ENCODE measurements at places on chromosomes 12 and 14.

DNA sequence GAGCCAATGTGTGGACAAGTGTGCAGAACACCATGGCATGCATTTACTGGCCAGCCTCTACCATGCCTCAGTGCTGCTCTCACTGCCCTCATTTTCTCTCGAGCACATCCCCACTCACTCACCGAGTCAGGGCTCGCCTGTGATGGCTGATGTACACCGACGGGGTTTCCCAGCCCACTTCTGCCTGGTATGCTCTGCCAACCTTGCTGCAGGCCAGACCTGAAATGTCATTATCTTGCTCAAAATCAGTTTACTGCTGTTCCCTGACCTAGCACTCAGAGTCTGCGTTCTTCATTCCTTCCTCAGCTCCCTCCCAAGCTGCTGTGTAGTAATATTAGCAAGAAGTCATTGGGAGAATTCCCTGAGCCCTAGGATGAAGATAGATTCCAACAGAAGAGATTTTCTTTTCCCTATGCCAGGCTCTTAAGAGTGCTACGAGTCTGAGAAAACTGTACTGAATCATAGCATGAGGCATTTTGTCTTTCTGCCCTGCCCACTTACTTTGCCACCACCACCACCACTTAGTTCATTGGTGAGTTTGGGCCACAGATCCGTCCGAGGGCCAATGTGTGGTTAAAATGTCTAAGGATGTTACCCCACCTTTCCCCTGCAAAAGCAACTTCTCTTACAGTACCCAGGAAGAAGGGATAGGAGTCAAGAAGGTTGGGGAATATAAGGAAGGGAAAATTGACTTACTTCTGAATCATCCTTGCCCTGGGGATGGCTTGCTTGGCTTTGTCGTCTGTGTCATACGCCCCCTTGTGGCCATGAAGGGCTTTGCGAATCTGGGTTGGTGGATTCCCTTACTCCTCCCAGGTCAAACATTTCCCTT is 51.0 kb downstream of the BMAL2 start:
- no peaks in the 10 kb centered on the region for H3K36me3 ChIP-seq
- peaks cover 8% of the 10 kb centered on the region for H3K27me3 ChIP-seq
- no peaks in the 10 kb centered on the region for H3K4me1 ChIP-seq
- no peak overlapping the region for H3K4me3 ChIP-seq
- DNase-seq: peak; percentile 21

DNA sequence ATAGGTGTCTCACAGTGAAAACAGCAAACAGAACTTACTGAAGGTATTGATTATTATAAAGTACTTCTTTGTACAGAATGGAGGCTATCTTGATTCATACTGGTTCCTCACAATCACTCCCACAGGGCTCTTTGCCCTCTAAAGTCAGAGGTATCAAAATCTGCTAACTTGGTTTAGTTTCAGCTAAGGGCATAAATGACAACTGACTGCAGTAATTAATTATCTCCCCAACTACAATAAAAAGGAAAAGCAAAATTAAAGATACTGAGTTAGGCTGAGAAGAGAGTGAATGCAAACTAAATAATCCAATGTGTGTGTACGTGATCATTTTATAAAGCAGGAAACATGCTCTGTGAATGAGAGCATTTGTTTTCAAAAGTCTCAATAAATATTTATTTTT is 338.7 kb downstream of the ACSS3 start:
- H3K4me3 ChIP-seq: no peak overlapping the region
- no peaks in the 10 kb centered on the region for H3K27me3 ChIP-seq
- DNase-seq: no peak
- H3K4me1 ChIP-seq: no peaks in the 10 kb centered on the region
- H3K27ac ChIP-seq: no peak overlapping the region
- no peaks in the 10 kb centered on the region for H3K36me3 ChIP-seq

- H3K4me3 ChIP-seq: no peak overlapping the region
- no peaks in the 10 kb centered on the region for H3K36me3 ChIP-seq
- no peaks in the 10 kb centered on the region for H3K27me3 ChIP-seq
- no peak overlapping the region for H3K27ac ChIP-seq
- no peaks in the 10 kb centered on the region for H3K4me1 ChIP-seq
- no peak for DNase-seq
Measured at GRCh38 chr12:50390316-50390741, 6.1 kb downstream of the FAM186A start.

- H3K4me3 ChIP-seq: no peak overlapping the region
- no peaks in the 10 kb centered on the region for H3K27me3 ChIP-seq
- peaks cover 34% of the 10 kb centered on the region for H3K4me1 ChIP-seq
- no peak for DNase-seq
- H3K27ac ChIP-seq: no peak overlapping the region
Measured at GRCh38 chr12:91986084-91986483, 159.6 kb downstream of the BTG1 start.

GRCh38 chr14:33747749-33748148 is 203.1 kb downstream of the EGLN3 start:
- no peaks in the 10 kb centered on the region for H3K27me3 ChIP-seq
- no peak for DNase-seq
- H3K4me3 ChIP-seq: no peak overlapping the region
- H3K36me3 ChIP-seq: no peaks in the 10 kb centered on the region
- no peaks in the 10 kb centered on the region for H3K4me1 ChIP-seq

DNA sequence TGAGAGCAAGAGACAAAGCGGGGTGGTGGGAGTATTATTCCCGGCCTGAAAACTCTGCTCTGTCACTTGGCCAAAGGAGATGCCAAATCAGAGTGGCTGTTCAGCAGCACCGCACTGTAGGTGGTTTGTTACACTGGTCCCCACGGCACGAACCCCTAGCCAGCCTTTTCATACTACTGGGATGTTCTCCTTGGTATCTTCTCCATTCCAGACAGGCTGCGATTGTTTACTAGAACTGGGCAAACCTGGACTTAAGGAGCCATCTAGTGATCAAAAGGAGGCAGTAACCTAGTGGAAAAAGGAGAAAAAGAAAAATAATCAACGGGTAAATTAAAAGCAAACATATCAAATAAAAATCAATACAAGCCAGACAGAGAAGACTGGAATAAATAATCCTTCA is 58.9 kb upstream of the TMTC2 start:
- no peak overlapping the region for H3K27ac ChIP-seq
- no peak for DNase-seq
- H3K4me1 ChIP-seq: no peaks in the 10 kb centered on the region
- no peaks in the 10 kb centered on the region for H3K27me3 ChIP-seq

DNA sequence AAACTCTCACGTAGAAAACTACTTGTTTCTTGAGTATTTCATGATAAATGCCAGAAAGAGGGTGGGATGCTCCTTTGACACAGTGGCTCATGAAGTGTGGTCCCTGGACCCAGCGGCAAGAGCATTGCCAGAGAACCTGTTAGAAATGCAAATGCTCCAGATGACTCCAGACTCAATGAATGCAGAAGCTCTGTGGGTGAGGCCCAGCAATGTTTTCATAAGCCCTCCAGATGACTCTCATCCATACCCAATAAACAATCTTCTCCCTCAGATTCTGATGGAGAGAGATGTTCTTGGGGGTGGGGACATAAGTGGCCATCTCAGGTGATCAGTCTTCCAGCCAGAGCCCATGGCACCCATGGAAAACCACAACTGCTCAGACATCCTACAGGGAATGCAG is 88.9 kb downstream of the SMOC1 start:
- no peak overlapping the region for H3K4me3 ChIP-seq
- peaks cover 48% of the 10 kb centered on the region for H3K27me3 ChIP-seq
- H3K36me3 ChIP-seq: no peaks in the 10 kb centered on the region
- no peak overlapping the region for H3K27ac ChIP-seq
- DNase-seq: no peak

- DNase-seq: no peak
- no peaks in the 10 kb centered on the region for H3K27me3 ChIP-seq
- H3K4me1 ChIP-seq: peaks cover 40% of the 10 kb centered on the region
- H3K4me3 ChIP-seq: peak overlapping the region; percentile 86
Measured at GRCh38 chr12:6494258-6494743, 399 bp downstream of the NCAPD2 start.

GRCh38 chr14:50821510-50822464 is 9.2 kb downstream of the NIN start:
- H3K4me1 ChIP-seq: peaks cover 86% of the 10 kb centered on the region
- H3K4me3 ChIP-seq: peak overlapping the region; percentile 74
- peak; percentile 71 for DNase-seq
- peaks cover 25% of the 10 kb centered on the region for H3K36me3 ChIP-seq
- H3K27me3 ChIP-seq: no peaks in the 10 kb centered on the region

GRCh38 chr12:109617491-109617890 is 43.9 kb downstream of the MVK start:
- no peak overlapping the region for H3K4me3 ChIP-seq
- DNase-seq: no peak
- H3K27ac ChIP-seq: peak overlapping the region; percentile 75
- no peaks in the 10 kb centered on the region for H3K36me3 ChIP-seq

DNA sequence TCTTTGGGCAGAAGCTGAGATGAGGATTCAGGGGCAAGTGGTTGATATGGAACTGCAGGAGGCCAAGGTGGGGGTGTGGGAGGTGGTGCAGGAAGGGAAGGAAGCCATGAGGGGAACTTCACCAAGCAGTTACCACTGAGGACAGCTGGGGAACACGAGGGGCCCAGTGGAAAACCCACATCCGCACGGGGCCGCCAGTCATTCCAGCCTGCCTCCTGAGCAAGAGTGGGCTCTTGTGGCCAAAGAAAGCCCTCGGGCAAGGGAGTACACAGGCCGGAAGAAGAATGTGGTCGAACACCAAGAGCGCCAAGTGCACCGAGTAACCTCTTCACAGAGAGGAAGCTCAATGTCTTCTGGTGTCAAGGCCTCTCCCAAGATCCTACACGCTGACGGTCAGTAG is 252.2 kb upstream of the FOXN3 start:
- no peaks in the 10 kb centered on the region for H3K36me3 ChIP-seq
- H3K4me3 ChIP-seq: no peak overlapping the region

DNA sequence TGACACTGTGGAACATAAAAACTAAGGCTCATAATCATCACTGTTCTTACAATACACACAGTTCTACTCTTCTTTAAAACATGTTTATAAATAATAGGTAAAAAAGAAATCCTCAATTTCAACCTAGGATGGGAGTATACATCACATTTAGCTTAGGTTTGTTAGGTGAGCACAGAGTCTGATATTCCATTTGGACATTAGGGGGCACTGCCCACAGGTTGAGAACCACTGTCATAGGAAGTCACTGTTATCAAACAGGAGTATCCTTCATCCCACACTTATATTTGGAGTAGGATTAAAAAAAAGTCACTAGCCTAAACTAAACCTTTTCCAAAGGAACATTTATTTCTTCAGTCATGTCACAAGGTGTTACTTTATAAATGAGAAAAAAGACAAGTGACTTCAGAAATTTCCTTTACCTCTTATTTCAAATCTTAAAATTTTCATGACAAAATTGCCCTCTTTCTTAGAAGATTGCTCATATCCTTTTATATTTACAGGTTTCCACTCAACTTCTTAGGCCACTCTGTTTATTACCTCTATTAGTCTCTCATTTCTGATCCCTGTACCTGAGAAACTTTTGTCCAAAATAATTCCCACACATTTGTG is 240.6 kb downstream of the CPNE8 start:
- H3K27me3 ChIP-seq: no peaks in the 10 kb centered on the region
- no peak overlapping the region for H3K27ac ChIP-seq
- no peak for DNase-seq
- no peak overlapping the region for H3K4me3 ChIP-seq
- H3K4me1 ChIP-seq: no peaks in the 10 kb centered on the region

DNA sequence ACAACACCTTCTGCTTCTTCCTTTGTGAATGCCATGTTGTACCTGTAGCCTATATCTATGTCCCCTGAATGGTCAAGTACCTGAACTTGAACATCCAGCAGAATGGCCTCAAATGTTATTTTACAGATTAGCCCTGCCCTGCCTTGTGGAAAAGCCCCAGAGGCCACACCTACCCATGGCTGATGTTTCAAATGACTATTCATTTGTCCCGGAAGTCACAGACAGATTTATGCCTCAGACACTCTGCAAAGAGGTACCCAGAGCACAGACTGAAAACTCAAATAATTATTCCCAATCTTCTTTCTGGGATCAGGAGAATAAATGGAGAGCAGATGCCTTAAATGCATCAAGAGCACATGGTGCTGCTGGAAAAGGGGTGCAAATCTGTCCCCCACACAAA is 13.0 kb upstream of the DPF3 start:
- H3K27ac ChIP-seq: no peak overlapping the region
- no peaks in the 10 kb centered on the region for H3K36me3 ChIP-seq
- peaks cover 5% of the 10 kb centered on the region for H3K4me1 ChIP-seq
- no peak overlapping the region for H3K4me3 ChIP-seq
- H3K27me3 ChIP-seq: peaks cover 56% of the 10 kb centered on the region

Measured in central memory CD8-positive, alpha-beta T cell (primary cell).